Karpas-422 (cell line): ENCODE measurements at places on chromosomes 2 and 18.

DNA sequence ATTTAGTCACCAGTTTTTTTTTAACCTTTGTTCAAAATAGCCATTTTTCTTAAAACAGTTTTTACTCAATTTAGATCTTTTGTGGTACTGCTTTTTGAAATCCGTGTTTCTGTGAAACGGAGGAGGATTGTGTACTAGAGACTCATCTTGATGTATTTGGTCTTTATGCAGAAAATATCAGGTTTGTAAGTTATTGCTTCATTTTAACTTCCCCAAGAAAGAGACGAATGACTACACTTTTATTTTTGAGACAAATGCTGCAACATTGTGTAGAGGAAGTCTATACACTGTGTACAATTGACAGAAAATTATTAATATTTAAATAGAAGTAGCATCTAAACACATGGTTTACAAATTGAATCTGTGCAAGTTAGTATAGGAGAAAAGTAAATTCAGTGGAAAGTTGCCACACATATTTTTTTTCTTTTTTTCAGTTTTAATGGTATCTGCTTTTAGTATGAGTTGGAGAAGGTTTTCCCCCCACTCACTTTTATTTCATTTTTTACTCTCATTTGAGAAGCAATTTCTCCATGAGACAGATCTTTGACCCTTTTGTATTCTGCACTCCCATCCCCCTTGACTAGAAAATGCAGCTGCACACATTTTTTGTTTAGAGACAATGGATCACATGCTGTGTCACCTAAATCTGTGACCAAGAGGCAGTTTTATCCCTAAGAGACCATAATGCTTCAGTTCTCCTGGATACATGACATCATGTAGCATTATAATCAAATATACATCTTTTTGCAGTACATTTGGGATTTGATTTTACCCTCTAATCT is 200.8 kb upstream of the STON1 start:
- H3K4me1 ChIP-seq = peaks cover 72% of the 10 kb centered on the region
- 0 out of 2 replicates have a peak overlapping the region, but pooled peaks have one; percentile 0 for H3K4me3 ChIP-seq
- H3K36me3 ChIP-seq = peaks cover 8% of the 10 kb centered on the region; the same call in 1 of the 2 replicates
- H3K27me3 ChIP-seq = no peaks in the 10 kb centered on the region

GRCh38 chr2:224085246-224085645 is 46.2 kb upstream of the SERPINE2 start:
- H3K4me3 ChIP-seq = no peak overlapping the region
- H3K4me1 ChIP-seq = no peaks in the 10 kb centered on the region
- no peaks in the 10 kb centered on the region for H3K36me3 ChIP-seq
- DNase-seq = no peak
- no peak overlapping the region for H3K27ac ChIP-seq

GRCh38 chr2:158965107-158965506 is 3.3 kb upstream of the TANC1 start:
- no peak overlapping the region for H3K4me3 ChIP-seq
- H3K27ac ChIP-seq = no peak overlapping the region
- no peaks in the 10 kb centered on the region for H3K4me1 ChIP-seq

- H3K4me3 ChIP-seq = no peak overlapping the region
- peaks cover 60% of the 10 kb centered on the region for H3K4me1 ChIP-seq
- H3K36me3 ChIP-seq = no peaks in the 10 kb centered on the region
- no peaks in the 10 kb centered on the region for H3K27me3 ChIP-seq
Measured at GRCh38 chr2:134289225-134289624, 35.4 kb downstream of the MGAT5 start.

DNA sequence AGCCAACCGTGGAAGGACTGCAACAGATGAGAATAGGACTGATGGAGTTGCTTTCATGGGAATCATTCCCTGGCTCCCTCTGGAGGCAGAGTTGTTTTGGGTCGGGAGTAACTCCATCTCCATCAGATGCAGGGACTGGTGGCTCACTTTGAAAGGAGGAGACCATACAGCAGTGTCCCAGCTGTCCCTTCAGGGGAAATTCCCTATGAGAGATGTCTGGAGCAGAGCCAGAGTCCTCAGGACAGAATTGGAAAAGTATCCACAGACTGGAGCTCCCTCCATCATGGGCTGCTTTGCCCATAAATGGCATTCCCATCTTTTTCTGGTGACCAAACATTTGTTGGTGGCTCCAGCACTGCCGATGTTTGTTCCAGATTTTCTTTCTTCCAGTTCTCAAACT is 144.3 kb downstream of the NCK2 start:
- no peaks in the 10 kb centered on the region for H3K36me3 ChIP-seq
- H3K27me3 ChIP-seq = no peaks in the 10 kb centered on the region
- peaks cover 6% of the 10 kb centered on the region for H3K4me1 ChIP-seq

GRCh38 chr2:238346544-238346943 is 26.2 kb downstream of the TRAF3IP1 start:
- H3K27ac ChIP-seq = peak overlapping the region; percentile 38; the same call in 1 of the 2 replicates
- H3K4me3 ChIP-seq = no peak overlapping the region
- H3K27me3 ChIP-seq = no peaks in the 10 kb centered on the region
- H3K4me1 ChIP-seq = peaks cover 11% of the 10 kb centered on the region
- H3K36me3 ChIP-seq = 0 out of 2 replicates have a peak, but pooled peaks cover 4% of the 10 kb centered on the region
- peak; percentile 60 for DNase-seq

- no peaks in the 10 kb centered on the region for H3K36me3 ChIP-seq
- DNase-seq = no peak
- H3K27me3 ChIP-seq = no peaks in the 10 kb centered on the region
Measured at GRCh38 chr18:61608316-61608715, 275.1 kb downstream of the CDH20 start.

GRCh38 chr18:26813043-26813442 is 52.5 kb downstream of the AQP4 start:
- H3K4me1 ChIP-seq = no peaks in the 10 kb centered on the region
- H3K36me3 ChIP-seq = no peaks in the 10 kb centered on the region
- peak; percentile 60 for DNase-seq
- H3K27me3 ChIP-seq = no peaks in the 10 kb centered on the region

- H3K36me3 ChIP-seq = no peaks in the 10 kb centered on the region
- H3K4me1 ChIP-seq = no peaks in the 10 kb centered on the region
- H3K4me3 ChIP-seq = no peak overlapping the region
- H3K27me3 ChIP-seq = no peaks in the 10 kb centered on the region
- peak; percentile 40 for DNase-seq
Measured at GRCh38 chr18:902229-902628, 2.4 kb upstream of the ADCYAP1 start.
